Transverse colon (tissue), 4 donors: ENCODE measurements at places on chromosomes 12 and 14.

DNA sequence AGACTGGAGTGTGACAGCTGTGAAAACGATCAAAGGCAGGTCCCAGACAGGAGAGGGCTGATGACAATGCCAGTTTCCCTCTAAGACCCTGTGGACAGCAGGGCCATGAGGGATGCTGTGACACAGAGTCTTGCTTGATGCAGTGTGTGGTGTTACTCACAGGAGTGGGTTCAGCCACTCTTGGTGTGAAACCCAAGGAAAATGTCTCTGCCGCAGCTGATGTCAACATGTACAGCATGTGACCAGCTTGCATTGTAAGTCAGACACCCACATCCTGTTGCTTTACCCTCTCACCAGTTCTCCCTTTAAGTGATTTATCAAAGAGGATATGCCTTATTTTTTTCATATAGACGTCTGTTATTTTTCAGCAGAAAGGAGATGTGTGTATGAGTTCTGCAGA lies 268.6 kb downstream of the BTG1 start:
- peak overlapping the region; percentile 21 for H3K27ac ChIP-seq
- no peaks in the 10 kb centered on the region for H3K4me1 ChIP-seq
- H3K27me3 ChIP-seq = no peaks in the 10 kb centered on the region
- DNase-seq = peak; percentile 64
- no peak overlapping the region for H3K4me3 ChIP-seq

DNA sequence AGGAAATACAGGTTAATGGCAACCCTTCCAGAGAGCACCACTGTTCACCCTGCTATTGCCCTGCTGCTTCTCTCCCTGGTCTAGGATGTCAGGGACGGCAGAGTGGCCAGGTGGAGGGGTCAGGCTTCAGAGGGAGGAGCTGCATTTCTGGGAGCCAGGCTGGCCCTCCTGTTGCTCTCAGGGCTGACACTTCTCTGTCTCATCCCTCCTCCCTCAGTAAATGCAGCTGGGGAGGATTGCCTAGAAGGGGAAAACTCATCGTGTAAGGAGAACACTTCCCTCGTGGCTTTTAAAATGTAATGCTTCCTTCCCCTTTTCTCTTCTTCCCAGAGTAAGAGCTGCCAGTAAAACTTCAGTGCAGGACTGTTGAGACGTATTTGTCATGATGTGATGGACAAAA lies 20.8 kb downstream of the SUSD6 start:
- peaks cover 55% of the 10 kb centered on the region for H3K4me1 ChIP-seq
- no peak overlapping the region for H3K4me3 ChIP-seq
- no peak for DNase-seq
- peak overlapping the region; percentile 21 for H3K27ac ChIP-seq

DNA sequence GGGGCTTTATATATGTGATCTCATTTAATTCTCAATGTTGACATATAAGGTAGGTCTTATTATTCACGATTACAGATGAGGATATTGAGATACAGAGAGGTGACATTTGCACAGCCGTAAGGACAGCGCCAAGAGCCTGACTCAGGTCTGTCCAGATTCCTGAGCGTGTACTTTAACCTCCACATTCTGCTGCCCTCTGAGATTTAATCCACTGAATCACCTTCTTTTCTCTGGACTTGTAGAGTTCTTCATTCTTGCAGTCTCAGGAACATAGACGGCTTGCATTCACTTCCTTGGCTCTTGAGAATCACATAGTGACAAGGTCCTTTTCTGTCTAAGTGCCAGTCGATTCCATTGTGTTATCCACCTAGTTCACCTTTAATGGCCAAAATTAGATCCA lies 141.0 kb upstream of the ARHGAP5 start:
- no peak overlapping the region for H3K4me3 ChIP-seq
- peaks cover 9% of the 10 kb centered on the region for H3K4me1 ChIP-seq
- no peaks in the 10 kb centered on the region for H3K36me3 ChIP-seq
- no peak overlapping the region for H3K27ac ChIP-seq
- no peaks in the 10 kb centered on the region for H3K27me3 ChIP-seq
- peak; percentile 19 for DNase-seq

DNA sequence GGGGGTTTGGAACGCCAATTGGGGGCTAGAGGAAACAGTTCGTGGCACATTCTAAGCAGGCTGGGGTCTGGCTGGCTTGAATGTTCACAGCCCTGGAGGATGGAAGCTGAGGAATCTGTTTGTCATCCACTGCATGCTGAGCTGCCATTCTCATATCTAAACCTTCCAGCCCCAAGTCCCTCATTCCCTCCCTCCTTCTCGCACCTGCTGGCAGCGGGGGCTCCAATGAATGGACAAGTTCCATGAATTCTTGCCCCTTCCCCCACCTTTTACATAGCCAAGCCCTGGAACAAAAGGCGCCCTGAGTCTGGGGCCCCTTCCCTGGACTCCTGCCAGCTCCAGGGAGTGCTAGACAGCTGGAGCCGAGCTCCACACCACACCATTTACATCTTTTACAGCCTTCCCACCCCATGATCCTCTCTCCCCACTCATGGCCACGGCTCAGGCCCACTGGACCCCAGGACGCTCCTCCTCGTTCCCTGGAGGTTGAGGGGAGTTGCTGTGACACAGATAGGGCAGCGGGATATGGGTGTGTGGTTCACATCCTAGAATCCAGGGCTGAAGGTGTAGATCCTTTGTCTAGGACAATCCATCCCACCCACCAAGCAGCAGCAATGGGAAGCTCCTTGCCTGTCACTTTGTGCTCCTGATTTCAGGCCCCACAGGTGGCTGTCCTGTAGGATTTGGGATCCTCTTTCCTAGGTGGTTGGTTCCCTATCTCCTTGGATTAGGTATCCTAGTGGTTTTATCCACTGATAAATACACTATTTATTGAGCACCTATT lies 21.7 kb upstream of the VRTN start:
- peaks cover 22% of the 10 kb centered on the region for H3K27me3 ChIP-seq
- no peak overlapping the region for H3K4me3 ChIP-seq

GRCh38 chr12:87216436-87216835 lies 812.8 kb downstream of the C12orf50 start:
- H3K36me3 ChIP-seq = no peaks in the 10 kb centered on the region
- H3K4me1 ChIP-seq = no peaks in the 10 kb centered on the region
- no peak for DNase-seq
- H3K27me3 ChIP-seq = no peaks in the 10 kb centered on the region
- no peak overlapping the region for H3K27ac ChIP-seq
- H3K4me3 ChIP-seq = no peak overlapping the region

DNA sequence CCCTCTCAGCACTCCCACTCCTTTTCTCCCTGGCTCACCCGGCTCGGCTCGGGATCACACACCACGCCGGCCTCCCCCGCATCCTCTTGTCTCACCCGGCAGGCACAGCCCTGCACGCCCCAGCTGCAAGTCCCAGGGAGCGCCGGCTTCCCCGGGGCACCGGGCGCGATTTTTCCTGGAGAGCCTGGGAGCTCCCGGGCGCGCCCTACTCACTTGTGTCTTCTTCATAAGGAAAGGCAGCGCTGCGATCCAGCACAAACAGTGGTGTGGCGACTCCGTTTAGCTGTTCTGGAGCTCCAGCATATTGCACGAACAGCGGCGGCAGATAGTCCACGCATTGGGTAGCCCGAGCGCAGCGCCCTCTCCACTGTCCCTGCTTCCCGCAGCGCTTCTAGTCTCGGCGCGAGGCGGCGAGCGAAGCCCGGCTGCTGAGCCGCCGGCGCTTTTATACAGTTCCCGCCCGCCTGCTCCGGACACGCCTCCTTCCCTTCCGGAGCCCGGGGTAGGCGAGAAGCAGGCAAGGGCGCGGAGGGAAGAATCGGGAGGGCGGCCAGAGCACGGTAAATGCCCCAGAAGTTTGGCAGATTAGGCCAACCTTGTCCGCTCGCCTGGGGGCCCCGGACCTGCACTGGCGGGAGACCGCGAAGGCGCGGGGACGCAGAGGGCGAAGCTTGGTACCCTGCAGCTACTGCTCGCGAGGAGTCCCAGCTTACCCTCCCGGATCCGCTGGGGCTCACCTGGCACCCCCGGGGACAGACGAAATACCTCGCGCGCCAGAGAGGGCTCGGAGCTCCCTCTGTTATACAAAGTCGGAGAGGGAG lies at the start of gene KITLG:
KITLG (minus strand) TSS at position 421 of the 821 bp plus-strand sequence; CDS start at position 228, 193 bp downstream.
- no peaks in the 10 kb centered on the region for H3K27me3 ChIP-seq
- DNase-seq = peak; percentile 89
- peaks cover 22% of the 10 kb centered on the region for H3K4me1 ChIP-seq
- peak within 1 kb of the TSS; percentile 86 for H3K27ac ChIP-seq
- no peaks in the 10 kb centered on the region for H3K36me3 ChIP-seq
